Panc1 (cell line): ENCODE measurements at places on chromosomes 2 and 18. TPM values are rescaled to one million over a fixed set of nuclear protein-coding genes. Genes with fewer than 3 reads are reported as not detected.

Gene KIF5C
- 1.6 TPM for total RNA-seq

DNA sequence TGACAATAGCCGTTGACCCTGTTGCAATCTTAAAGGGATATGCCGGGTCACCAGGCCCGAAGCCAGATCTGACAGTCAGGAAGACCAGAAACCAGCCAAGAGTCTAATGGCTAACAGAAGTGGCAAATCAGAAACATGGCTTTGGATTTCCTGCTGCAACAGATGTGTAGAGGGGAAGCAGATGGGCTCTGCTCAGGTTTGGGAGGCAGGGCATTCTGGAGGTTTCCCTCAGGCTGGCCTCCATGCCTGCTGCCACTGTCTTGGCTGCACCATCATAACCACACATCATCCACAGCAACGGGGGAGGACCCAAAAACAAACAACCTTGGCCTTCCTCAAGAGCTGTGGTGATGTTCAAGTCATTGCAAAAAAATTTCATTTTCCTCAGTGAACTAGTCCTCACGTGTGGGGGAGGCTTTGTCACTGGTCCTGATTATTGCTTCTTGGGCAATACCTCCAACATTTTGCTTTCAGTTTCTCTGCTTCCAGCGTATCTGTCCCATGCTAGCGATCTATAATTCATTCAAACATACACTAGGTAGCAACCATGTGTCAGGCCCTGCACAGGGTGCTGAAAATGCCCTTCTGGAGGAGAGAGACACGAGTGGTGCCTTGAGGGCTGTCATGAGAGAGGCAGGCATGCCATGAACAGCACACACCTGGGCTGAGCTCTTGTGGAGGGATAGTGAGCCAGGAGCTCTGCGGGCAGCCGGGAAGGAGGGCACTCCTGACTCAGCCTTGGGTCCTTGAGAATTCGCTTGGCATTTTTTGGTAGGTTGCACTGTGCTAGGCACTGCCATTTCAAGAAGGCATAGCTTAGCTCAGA lies 48.2 kb upstream of the LGALSL start:
- no peak for DNase-seq

Gene NCKAP5
- 0.10 TPM for total RNA-seq

Gene ZNF513
- total RNA-seq = 25.3 TPM

Gene FEV
- total RNA-seq = not detected

- no peak for DNase-seq
These were observed 86.5 kb upstream of the EPB41L3 start for GRCh38 chr18:5630057-5630899.
